ENCODE measurements at places on chromosomes 7 and 10. TPM values are rescaled to one million over a fixed set of nuclear protein-coding genes. Genes with fewer than 3 reads are reported as not detected.
A peak's percentile ranks its signal among the peaks of the same experiment; 100 is the strongest.

- DNase-seq = no peak
- no peaks in the 10 kb centered on the region for H3K27me3 ChIP-seq
- no peaks in the 10 kb centered on the region for H3K36me3 ChIP-seq
These were observed 5.3 kb downstream of the LAMB4 start for GRCh38 chr7:108124820-108125219.

GRCh38 chr7:29288181-29289091, 93.9 kb downstream of the CHN2 start:
- DNase-seq = no peak
- H3K4me3 ChIP-seq = no peak overlapping the region
- no peaks in the 10 kb centered on the region for H3K36me3 ChIP-seq
- H3K4me1 ChIP-seq = peaks cover 44% of the 10 kb centered on the region

DNA sequence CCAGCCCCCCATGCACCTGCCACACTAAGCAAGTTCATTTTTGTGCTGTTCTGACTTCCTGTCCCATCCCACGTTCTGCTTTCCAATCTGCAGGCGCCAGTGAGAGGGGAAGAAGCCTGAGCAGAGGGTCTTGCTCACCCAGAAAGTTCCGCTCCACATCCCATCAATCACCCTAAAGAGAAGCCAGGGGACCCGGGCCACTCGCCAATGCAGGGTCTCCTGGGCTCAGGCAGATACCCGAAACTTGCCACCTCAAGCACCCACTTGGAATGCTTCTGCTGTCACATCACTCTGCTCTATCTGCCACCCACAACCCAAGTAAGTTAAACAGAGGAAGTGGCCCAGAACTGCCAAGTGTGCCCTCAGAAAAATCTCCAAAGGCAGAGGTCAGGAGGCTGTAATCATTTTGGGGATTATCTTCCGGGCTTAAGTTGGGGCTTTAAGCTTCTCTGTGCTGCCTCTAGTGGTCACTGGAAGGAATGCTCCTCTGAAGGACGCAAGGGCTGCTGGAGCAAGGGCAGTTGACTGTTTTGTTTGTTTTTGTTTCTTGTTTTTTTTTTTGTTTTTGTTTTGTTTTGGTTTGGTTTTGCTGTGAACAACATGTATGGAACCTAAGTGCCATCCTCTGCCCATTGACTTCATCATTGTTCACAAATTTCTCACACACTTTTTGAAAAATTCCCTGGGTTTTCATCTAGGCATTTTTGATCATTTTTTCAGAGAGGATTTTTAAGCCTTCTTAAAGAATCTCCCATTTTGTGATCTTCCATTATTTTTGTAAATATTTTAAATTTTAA, 25.5 kb downstream of the PRR15 start:
- peaks cover 15% of the 10 kb centered on the region for H3K4me1 ChIP-seq
- no peak overlapping the region for H3K27ac ChIP-seq
- no peak overlapping the region for H3K4me3 ChIP-seq
- DNase-seq = no peak
- H3K36me3 ChIP-seq = no peaks in the 10 kb centered on the region

- peaks cover 9% of the 10 kb centered on the region for H3K4me1 ChIP-seq
- H3K36me3 ChIP-seq = no peaks in the 10 kb centered on the region
- H3K27ac ChIP-seq = peak overlapping the region; percentile 22
- H3K27me3 ChIP-seq = no peaks in the 10 kb centered on the region
These were observed 61.3 kb downstream of the PDIA4 start for GRCh38 chr7:148967032-148967372.

DNA sequence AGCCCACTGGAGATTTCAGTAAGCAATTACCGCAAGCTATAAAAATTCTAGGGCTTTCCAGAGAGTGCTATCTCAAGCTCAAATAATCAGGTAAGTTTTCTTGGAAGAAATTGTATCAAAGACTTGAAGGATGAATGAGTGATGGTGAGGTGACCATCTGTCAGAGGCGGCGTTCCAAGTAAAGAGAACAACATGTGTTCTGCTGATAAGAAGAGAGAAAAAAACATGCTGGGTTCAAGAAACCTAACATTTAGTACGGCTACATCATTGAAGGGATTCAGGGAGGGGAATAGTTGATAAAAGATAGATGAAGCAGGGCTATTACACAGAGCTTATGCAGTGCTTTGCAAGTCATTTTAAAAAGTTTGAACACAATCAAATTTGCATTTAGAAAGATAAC, 100.7 kb downstream of the GNAI1 start:
- H3K4me3 ChIP-seq = no peak overlapping the region
- peaks cover 26% of the 10 kb centered on the region for H3K4me1 ChIP-seq
- H3K36me3 ChIP-seq = no peaks in the 10 kb centered on the region
- DNase-seq = no peak
- H3K27ac ChIP-seq = no peak overlapping the region

GRCh38 chr7:157432957-157433576, 96.3 kb downstream of the DNAJB6 start:
- DNase-seq = no peak
- no peaks in the 10 kb centered on the region for H3K27me3 ChIP-seq
- no peaks in the 10 kb centered on the region for H3K36me3 ChIP-seq
- H3K4me3 ChIP-seq = peak overlapping the region; percentile 56
- H3K4me1 ChIP-seq = peaks cover 6% of the 10 kb centered on the region
- no peak overlapping the region for H3K27ac ChIP-seq

The SNX10 gene
- 5.6 TPM for polyA plus RNA-seq

The SLC29A4 gene
- polyA plus RNA-seq = 0.43 TPM

The PDZD8 gene
- polyA plus RNA-seq = 17.6 TPM

All from keratinocyte (primary cell).